ENCODE measurements at places on chromosomes 2 and 18.

GRCh38 chr18:42882122-42882521, 233.4 kb downstream of the RIT2 start:
- no peak for DNase-seq

DNA sequence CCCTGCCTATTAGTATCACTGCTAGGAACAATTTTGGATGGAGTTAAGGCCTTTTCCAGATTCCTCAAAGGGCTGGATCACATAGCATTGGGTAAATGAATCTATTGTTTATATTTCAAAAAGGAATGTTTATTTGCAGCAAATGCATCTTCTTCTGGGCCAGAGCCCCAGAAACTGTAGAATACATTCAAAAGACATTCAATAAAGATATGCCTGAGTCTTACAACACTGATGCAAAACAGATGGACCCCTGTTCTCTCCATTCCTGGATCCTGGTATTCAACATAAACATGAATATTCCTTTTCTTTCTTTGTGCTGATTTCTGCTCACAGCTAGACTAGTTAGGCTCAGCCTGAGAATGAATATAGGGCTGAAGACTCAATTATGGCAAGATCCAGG, 227.2 kb upstream of the KLHL29 start:
- DNase-seq = no peak

GRCh38 chr18:23872701-23873550, 141.6 kb upstream of the TTC39C start:
- DNase-seq = no peak

DNA sequence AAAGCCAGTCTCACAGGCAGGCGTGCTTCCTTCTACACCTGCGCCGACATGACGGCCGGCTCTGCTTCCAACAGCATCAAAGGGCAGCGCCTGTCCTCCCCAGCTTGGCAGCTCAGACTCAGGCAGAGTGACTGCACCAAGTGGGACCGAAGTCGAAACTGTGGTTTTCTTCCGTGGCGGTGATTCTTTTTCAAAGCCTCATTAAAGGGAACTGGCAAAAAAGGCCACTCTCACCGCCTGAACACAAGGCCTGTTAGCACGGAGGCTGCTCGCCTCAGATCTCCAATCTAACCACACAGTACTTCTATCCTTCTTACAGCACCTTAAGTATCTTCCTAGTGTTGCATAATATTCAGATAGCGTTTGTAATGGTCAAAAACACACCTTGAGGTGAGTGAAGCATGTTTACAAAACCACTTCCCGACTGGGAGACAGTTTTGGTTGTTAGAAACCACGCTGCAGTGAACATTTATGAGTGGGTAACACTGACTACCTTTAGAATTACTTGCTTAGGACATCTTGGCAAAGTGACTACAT, 236.4 kb downstream of the HDAC4 start:
- no peak for DNase-seq

DNA sequence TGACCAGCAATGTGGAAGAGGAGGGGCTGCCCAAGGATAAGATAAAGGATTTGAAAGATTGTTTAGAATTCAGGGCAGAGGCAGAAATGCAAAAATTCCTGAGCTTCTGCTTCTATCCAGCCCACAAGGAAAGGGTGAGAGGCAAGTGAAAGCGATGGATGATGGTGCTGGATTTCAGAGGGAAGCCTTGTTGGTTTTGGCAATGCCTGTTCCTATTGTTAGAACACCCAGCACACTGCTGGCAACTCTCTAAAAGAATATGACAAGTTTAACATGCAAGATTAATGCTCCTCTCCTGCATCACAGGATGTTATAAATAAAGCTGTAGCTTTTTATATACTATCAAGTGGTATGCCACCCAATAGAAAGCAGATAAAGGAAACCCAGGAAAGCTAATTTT, 92.6 kb downstream of the ZNF385B start:
- no peak for DNase-seq

- no peak for DNase-seq
Observed at GRCh38 chr2:230906471-230907230, 18.4 kb downstream of the GPR55 start.

DNA sequence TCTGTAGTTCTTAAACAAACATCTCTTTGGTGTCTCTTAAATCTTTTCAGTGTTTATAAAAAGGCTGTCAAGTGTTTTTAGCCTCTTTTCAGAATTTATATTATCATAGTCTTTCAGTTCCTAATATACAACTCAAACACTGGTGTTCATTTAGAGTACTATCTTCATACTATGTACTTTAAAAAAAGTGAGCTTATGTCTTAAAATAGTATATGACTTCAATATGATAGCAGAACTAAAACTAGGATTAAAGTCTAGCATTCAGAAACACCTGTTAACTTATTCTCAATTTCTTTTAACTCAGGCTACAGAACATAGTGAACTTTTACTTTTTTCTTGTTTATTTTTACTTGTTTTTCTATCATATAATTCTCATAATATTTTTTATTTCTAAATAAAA, 14.7 kb upstream of the IKZF2 start:
- DNase-seq = no peak

- DNase-seq = no peak
Observed at GRCh38 chr2:163407296-163407695, 328.5 kb downstream of the FIGN start.

GRCh38 chr18:72848503-72849237, 19.1 kb downstream of the NETO1 start:
- no peak for DNase-seq

DNA sequence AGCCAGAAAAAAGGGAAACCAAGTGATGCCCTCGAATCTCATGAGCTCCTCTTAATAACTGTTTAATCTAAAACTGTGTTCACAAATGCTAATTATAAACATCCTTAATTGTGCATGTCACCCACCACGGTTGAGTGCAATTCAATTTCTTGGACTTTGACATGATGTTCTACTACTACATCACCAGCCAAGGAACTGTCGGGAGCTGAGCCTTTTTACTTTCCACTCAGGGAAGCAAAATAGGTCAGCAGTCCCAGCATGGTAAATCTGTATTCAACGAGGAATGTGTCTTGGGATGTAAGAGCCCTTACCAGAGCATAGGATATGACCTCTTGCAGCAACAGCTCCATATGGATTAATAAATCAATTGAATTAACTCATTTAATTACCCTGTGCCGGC, 20.8 kb upstream of the REG3G start:
- no peak for DNase-seq

DNA sequence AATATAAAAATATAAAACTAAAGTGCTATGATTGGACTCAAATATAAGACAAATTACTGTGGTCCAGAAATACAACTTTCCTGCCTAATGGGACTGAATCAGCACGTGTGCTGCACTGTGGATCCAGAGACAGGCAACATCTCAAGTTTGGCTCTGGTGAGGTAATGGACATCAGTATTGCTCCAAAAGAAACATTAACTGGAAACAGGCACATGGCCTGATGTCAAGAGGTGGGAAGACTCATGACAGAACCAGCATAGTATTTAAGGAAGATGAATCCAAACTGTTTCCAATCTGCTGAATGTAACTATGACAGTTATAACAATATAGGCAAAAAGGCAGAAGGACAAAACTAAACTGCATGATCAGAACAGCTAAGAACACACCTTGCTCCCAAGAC, 354.6 kb downstream of the FSIP2 start:
- DNase-seq = no peak

GRCh38 chr2:203412546-203413331, 84.5 kb downstream of the ABI2 start:
- no peak for DNase-seq

GRCh38 chr2:64250751-64251423, 106.7 kb upstream of the PELI1 start:
- DNase-seq = no peak

- no peak for DNase-seq
Observed at GRCh38 chr18:72692595-72692994, 148.5 kb upstream of the CBLN2 start.
